Nephron progenitor cell (in vitro differentiated cells): ENCODE measurements at places on chromosomes 11 and 22.

DNA sequence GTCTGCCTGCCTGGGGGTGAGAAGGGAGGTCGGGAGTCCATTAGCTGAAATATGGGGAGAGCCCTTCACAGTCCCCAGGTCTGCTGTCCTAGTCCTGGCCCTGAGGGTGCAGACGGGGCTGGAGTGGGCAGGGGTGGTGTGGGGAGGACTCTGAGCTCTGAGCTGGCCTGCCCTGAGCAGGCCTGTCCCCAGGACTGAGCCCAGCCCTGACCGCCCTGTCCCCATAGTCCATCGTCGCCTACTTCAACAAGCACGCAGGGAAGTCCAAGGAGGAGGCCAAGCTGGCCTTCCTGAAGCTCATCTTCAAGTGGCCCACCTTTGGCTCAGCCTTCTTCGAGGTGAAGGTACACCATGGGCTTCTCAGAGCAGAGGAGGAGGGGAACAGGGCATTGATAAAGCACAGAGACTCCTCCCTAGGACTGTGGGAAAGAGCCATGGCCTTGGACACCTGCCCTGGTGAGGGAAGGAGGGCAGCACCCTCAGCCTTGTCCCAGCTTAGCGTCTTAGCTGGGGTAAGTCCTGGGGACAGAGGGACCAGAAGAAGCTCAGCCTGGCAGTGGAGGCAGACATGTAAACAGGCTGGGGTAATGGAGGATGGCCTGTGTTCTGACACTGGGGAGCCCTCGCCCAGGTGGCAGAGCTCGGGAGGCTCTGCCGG, 83.7 kb downstream of the MYO7A start:
- DNase-seq: no peak

DNA sequence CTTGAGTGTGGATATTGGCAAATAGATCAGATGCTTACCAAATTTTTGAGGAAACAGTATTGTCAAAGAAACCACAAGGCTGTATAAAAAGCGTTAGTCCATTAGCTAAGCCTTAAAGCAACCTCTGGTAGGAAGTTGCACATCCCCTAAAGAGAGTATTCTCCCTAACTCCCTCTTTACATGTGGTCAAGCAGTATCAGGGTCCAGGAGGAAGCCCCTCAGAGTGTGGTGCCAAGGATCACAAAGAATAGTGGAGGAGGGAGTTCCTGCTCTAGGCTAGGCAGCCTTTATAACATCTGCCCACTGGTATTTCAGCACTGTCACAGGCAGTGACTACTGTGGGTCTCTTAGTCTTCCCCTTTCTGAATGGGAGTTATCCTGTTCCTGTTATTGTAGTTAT, 18.8 kb upstream of the AMPD3 start:
- no peak for DNase-seq

DNA sequence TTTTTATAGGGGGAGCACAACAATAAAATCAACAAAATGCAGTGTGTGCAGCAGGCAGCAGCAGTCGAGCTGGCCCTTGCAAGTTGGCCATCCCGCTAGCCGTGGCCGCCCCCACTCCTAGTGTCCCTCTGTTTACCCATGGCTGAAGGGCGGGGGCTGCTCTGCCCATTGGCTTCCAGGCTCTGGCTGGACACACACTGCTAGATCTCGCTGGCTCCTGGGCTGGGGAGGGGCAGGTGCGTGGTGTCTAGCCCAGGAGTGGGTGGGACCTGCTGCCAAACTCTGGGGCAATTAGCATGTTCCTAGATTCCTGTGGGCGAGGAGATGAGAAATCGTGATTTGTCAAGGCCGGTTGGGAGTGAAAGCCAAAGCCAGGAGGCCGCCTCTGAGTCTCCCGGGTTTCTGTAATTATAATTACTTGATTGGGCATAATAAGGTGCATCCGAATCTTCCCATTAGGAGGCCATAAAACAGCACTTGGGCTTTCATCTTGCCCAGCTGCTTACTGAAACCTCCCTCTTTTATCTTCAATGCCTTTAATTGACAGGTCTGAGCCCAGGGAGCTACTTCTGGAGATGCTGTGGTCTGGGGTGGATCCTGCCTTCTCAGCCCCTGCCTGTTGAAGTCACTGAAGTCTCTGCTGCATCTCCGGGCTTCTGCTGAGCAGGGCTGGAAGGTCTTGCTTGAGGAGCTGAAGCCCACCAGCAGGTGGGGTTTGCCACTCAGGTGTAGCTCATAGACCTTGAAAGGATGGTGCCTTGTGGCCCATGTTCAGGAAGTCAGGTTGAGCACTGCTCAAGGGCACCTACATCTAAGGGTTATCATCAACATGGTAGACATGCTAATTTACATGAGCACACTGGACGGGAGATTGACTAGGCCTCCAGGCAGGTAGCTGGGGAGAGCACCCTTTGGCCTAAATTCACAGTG, 44.5 kb upstream of the DKK3 start:
- DNase-seq: no peak

DNA sequence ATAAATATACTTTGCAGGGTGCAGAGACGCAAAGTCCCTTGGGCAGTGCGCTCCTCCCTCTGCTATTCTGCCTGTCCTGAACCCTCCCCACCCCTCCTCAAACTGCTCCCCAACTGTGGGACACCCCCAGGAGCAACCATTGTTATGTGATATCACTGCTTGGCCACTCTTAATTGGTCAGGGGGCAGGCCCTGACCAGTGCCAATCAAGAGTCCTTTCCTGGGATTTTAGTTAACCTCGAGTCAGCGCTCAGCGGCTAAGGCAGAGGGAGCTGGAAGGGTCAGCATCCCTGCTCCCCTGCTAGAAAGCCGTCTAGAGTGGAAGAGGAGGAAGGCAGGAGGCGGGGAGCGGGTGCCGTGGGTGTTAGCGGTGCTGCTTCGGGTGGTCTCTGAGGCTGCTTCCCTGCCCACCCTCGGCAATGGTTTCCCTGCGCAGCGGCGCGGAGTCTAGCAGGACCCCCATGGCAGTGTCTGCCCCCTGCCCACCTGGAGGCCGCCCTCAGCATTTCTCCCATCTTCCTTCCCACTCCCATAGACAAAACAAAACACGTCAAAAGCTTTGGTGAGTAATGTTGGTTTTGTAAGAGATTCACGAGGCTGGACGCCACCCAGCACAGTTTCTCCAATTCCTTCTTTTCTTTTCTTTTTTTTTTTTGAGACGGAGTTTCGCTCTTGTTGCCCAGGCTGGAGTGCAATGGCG, 38.4 kb upstream of the A4GALT start:
- DNase-seq: no peak

DNA sequence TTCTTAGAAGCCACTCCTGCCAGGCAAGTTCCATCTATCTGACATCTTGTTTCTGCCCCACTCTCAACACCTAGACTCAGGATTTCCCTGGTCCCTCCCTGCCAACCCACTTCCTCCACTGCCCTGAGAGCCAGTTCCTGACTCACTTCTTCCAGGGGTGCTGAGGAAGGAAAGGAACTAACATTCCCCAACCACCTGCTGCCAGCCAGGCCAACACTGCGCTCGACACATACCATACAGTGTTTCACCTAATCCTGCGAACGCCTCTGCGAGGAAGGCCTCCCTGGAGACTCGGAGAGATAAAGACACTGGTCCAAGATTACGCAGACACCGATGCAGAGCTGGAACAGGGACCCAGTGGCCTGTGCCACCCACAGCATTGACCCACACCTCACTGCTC, 40.2 kb downstream of the MICAL3 start:
- DNase-seq: no peak

DNA sequence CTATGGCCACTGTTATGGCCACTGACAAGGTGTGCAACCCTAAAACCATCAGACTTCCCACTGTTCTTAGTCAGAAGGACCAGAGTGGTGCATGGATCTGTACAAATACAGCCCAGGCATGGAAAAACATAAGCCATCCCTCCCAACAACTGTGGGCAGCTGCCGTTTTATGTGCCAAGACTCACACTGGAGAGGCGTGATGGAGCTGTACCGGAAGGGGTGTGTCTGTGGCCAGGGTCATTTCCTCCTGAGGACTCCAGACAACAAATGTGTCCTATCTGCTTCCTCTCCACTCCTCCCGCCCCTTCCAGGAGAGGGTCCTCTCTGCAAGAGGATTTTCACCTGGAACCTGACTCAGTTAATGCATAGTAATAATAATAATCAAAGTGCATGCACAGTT, 29.5 kb downstream of the KCNJ1 start:
- no peak for DNase-seq

GRCh38 chr11:68447015-68447801, 13.3 kb upstream of the PPP6R3 start:
- peak; percentile 83 for DNase-seq

DNA sequence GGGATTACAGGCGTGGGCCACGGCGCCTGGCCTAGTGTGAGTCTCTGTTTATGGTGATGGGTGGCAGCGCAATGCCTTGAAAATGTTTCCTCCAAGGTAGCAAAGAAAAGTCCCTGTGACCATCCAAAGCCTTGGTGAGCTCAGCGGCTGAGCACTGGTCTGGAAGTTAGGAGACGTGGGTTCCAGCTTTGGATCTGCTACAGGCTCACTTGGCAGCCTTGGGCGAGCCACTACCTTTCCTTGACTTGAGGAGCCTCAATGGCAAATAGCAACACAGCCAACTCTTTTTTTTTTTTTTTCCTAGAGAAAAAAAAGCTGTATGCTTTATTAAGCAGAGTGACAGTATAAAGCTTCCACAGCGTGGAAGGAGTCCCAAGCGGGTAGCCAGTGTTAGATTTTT, 61.3 kb upstream of the RASD2 start:
- no peak for DNase-seq

DNA sequence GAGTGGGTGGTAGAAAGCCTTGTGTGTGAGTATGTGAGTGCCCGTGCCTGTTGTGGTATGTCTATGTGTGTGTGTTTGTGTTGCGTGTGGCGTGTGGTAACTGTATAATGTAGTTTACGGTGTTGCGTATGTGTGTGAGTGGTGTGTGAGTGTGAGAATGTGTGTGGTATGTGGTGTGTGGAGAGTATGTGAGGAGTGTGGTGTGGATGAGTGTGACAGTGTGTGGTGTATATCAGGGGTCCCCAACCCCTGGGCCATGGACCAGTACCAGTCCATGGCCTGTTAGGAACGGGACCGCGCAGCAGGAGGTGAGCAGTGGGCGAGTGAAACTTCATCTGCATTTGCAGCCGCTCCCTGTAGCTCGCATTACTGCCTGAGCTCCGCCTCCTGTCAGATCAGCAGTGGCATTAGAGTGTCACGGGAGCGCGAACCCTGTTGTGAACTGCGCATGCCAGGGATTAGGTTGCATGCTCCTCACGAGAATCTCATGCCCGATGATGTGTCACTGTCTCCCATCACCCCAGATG, 5.7 kb downstream of the UPK3A start:
- peak; percentile 59 for DNase-seq

DNA sequence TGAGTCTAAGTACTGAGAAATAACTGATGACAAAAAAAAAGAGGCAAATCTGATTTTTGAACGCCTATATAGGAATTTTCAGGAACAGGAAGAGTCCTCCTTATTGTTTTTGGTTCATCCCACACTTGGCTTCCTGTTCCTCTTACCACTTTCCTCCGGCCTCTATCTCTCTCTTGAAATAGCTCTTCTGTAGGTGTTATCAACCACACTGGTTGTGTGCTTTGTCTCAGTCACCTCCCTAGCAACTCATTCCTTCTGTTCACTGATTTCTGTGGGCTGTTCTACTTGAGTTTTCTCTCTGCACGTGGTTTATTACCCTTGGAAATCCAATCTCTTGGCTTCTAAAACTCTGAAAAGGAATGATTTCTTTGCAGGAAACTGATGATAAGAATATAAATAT, 78.7 kb upstream of the C11orf87 start:
- no peak for DNase-seq

DNA sequence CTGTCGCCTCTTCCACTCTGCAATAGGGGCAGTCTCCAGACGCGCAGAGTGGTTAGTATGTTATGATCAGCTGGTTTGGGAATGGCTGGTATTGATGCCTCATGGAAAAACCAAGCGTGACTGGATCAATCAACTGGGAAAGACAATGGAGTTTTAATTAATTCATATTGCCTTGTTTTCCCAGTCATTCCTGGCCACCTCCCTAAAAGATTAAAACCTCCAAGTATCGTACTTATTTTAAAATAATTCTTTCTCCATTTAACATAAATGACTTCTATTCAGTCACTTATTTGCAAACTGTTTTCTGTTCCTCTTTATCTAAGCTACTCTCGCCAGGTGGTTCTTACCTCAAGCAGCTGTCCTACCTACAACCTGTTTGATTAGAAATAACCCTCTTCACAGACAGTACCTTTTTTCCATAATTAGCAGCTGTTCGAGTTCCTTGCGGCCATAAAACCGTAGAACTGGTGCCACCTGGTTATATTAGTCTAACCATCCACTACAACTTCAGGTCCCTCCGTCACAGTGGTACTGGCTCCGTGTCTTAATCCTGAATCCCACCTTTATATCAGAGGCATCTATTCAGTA, 898 bp downstream of the ZNF215 start:
- no peak for DNase-seq

GRCh38 chr11:60482361-60482760, 10.2 kb upstream of the MS4A12 start:
- DNase-seq: no peak

DNA sequence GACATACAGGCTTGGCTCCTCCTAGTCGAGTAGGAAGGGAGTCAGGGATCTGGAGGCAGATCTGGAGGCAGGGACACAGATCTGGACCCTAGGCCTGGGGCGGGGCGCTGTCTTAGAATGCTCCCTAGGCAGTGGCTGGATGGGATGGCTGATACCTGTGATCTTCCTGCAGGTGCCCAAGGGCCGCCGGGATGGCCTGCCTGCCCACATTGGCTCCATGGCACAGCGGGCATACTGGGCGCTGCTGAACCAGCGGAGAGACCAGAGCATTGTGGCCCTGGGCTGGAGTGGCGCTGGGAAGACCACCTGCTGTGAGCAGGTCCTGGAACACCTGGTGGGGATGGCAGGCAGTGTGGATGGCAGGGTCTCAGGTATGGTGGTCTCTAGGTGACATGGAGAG, 35.4 kb downstream of the MYO18B start:
- no peak for DNase-seq

- DNase-seq: no peak
Observed at GRCh38 chr22:25021976-25022711, 69.6 kb downstream of the KIAA1671 start.

DNA sequence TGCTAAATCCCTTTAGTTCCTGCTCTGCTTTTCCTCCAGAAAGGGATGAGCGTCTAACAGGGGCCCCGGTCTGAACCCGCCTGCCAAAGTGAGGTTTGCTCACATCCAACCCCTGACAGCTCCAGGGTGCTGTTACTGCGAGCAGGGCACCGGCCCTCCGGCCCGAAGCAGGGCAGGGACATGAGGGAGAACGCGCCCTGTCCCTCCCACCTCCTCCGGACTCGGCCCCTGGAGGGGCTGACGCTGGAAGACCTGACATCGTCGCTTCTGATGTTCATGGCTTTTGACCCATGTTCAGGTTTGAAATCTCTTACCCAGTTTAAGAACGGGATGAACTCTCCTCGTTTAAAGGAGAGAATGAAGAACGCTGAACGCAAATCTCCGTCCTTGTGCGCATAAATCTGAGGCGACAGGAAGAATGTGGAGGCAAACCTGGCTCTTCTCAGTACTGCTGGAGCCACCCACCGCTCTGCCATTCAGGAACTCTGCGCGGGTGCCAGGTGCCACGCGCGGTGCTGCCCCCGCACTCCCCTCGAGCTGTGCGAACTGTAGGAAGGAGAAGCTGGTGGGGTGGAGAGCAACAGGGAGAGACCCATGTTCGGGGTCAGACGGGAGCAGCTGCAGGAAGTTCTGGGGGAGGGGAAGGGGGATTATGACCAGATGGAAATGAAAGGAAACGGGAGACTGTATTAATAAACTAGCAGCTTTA, 826 bp upstream of the EEF1G start:
- DNase-seq: peak; percentile 53
